DMS153 (cell line): ENCODE measurements at places on chromosomes 13 and 19.
A peak's percentile ranks its signal among the peaks of the same experiment; 100 is the strongest.

GRCh38 chr13:32214071-32214470, 101.1 kb downstream of the ZAR1L start:
- DNase-seq = no peak

GRCh38 chr13:34671137-34671536, 270.9 kb upstream of the NBEA start:
- DNase-seq = no peak

GRCh38 chr13:109331898-109332297, 454.5 kb downstream of the IRS2 start:
- DNase-seq = peak; percentile 99

DNA sequence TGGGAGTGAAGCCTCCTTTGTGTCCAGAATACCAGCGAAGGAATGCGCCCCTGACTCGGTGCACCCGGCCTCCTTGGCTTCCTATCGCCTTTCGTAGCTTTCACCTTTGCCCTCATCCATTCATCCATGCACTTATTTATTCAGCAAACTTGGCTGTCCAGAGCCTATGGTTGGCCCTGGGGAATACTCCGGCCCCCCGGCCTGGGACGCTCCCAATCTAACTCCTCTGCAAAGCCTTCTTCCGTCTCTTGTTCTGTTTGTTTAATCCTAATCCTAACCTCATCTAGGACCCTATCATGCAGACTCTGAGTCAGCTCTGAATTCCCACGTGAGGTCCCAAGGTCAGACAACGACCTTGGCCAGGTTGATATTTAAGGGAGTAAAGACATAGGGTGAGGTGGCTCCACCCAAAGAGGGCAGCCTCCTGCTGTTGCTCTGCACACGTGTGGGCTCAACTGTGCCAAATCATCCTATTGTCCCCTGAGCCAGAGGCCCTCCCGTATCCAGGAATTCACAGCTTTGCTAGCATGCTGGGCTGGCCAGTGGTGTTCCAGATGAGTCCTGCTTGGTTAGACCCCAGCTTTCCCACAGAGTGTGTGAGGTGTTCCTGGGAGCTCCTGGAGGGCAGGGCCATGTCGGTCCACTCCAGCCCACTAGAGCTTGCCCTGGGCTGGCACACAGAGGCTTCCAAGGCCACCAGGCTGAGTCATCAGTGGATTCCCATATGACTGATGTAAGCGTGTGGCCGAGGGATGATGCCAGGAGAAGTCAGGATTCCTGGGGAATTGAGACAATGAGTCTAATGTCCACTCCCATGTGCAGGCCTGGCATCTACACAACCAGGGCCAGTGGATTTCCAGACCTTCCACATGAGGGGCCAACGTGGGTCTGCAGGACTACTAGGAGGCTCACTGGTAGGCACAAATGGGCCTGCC, 6.5 kb upstream of the CCNE1 start:
- no peak for DNase-seq

GRCh38 chr13:40943073-40943472, 76.0 kb downstream of the ELF1 start:
- DNase-seq = no peak

DNA sequence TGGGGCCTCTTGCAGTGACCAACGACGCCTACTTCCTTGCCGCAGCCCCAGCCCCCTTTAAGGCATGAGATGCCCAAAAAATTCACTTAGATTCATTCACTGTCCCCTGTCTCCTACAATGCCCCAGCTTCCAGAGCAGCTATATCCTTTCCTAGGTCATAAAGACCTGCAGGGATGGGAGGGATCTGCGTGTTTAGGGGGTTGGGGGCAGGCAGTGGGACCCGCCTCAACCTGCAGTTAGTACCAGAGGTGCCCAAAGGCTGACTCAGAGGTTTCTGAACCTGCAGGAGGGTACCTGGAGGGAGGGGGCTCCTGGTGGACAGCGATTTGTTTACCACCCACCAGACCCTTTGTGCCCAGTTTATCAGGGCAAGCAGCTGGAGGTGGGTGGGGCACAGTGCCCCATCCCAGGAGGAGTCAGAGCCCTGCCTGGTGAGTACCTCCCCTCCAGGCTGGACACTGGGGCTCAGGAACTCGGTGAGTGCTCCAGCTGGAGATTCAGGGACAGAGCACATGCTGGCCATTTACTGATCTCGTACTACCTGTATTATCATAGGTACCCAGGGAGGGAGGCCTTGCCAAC, 10.1 kb downstream of the RPS28 start:
- no peak for DNase-seq

GRCh38 chr13:25939961-25940687, 111.7 kb downstream of the SHISA2 start:
- DNase-seq = no peak

GRCh38 chr13:113923376-113924063, 50.4 kb downstream of the C13orf46 start:
- no peak for DNase-seq

GRCh38 chr19:45866400-45867176, 2.5 kb downstream of the FOXA3 start:
- no peak for DNase-seq

- peak; percentile 60 for DNase-seq
These were observed 127.1 kb downstream of the GGACT start for GRCh38 chr13:100461309-100462030.

DNA sequence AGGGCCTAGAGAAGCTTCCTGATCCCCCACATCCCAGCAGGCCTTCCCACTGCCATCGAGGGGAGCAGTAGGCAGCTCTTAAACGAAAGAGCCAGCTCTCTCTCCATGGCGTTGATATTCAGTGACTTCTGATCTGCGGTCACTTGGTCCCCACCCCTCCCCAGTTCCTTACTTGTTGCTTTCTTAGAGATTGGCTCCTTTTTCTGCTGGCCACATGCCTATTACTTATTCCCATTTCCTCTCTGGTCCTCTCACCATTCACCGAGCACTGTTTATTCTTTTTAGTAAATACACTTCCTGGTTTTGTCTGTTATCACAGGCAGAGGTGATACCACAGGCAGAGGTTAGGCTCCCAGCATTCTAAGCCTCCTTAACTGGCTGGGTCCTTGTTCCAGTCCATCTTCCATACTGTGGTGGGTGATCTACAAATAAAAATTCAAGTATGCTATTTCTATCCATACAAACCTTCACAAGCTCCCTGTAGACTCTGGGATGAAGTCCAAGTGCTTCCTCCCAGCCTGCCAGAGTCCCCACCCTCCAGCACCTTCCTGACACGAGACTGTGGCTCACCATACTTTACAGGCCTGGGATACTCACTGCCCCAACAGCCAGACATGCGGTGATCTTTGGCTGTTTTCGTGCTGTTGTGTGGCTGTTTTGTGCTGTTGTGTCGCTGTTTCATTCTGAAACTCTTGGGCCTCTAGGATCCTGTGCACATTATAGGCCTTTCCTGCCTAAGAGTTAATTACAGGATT, 315.9 kb downstream of the ATP8A2 start:
- DNase-seq = peak; percentile 90

- DNase-seq = no peak
These were observed 10.9 kb downstream of the MIR17HG start for GRCh38 chr13:91358387-91358782.

DNA sequence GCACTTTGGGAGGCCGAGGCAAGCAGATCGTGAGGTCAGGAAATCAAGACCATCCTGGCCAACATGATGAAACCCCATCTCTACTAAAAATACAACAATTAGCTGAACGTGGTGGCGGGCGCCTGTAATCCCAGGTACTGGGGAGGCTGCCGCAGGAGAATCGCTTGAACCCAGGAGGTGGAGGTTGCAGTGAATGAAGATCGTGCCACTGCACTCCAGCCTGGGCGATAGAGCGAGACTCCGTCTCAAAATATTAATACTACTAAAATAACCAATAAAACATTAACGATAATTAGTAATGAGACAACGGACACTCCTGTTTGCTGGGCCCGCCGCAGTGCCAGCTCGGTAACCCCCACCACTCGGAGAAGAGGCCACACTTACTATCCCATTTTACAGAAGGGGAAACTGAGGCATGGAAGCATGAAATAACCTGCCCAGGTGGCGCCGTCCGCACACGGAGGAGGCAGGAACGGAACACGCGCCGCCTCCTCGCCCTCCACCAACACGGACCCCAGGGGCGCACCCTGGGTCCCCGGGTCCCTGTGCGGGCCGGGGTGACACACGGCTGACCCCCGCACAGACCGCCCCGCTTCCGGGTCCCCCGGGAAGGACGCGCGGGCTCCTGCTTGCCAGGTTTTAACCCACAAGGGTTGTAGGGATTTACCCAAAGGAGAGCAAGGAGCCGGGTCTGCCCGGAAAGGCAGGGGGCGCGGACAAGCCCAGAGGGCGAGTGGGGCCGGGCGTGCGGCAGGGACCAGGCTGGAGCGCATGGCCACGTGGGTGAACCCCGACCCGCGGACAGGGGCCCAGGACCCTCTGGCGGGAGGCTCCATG, 1.6 kb downstream of the R3HDM4 start:
- no peak for DNase-seq
